ENCODE measurements at places on chromosomes 1 and 21. TPM values are rescaled to one million over a fixed set of nuclear protein-coding genes. Genes with fewer than 3 reads are reported as not detected.

GSTM3 gene
- 73.6 TPM for total RNA-seq

CADM3 gene
- total RNA-seq: 8.2 TPM

GRCh38 chr1:41397753-41398330, 36.6 kb downstream of the FOXO6 start:
- DNase-seq: no peak
- peaks cover 7% of the 10 kb centered on the region for H3K27me3 ChIP-seq
- peaks cover 42% of the 10 kb centered on the region for H3K4me1 ChIP-seq
- no peaks in the 10 kb centered on the region for H3K36me3 ChIP-seq
- H3K4me3 ChIP-seq: no peak overlapping the region
- no peak overlapping the region for H3K27ac ChIP-seq

RNASEL gene
- 10.7 TPM for total RNA-seq

- no peaks in the 10 kb centered on the region for H3K27me3 ChIP-seq
- H3K4me1 ChIP-seq: peaks cover 3% of the 10 kb centered on the region
- no peak overlapping the region for H3K4me3 ChIP-seq
- no peak overlapping the region for H3K27ac ChIP-seq
- DNase-seq: no peak
- peaks cover 30% of the 10 kb centered on the region for H3K36me3 ChIP-seq
These were observed 64.8 kb downstream of the PEX14 start for GRCh38 chr1:10539411-10540043.

- H3K36me3 ChIP-seq: no peaks in the 10 kb centered on the region
- no peak overlapping the region for H3K27ac ChIP-seq
- H3K4me3 ChIP-seq: no peak overlapping the region
- no peak for DNase-seq
- peaks cover 6% of the 10 kb centered on the region for H3K4me1 ChIP-seq
These were observed 42.7 kb downstream of the SGIP1 start for GRCh38 chr1:66576645-66577044.

MAEL gene
- total RNA-seq: not detected

GRCh38 chr1:221328371-221328770, 413.5 kb downstream of the DUSP10 start:
- H3K4me3 ChIP-seq: no peak overlapping the region
- no peak for DNase-seq
- no peaks in the 10 kb centered on the region for H3K27me3 ChIP-seq

DNA sequence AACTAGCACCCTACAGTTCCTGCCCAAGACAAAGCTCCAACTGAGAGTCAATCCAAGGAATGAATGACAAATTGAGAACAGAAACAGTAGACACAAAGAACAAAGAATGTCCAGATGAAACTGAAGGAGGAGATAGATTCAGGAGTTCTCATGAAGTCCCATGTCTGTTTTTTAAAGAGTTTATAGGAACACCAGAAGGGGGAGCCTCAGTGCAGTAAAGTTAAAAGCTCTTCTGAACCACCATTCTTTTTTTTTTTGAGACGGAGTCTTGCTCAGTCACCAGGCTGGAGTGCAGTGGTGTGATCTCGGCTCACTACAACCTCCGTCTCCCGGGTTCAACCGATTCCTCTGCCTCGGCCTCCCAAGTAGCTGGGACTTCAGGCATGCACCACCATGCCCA, 323.6 kb downstream of the MRPL39 start:
- H3K27ac ChIP-seq: no peak overlapping the region
- no peaks in the 10 kb centered on the region for H3K36me3 ChIP-seq
- DNase-seq: no peak
- H3K4me1 ChIP-seq: no peaks in the 10 kb centered on the region
